ENCODE measurements at places on chromosomes 7 and 10.

- DNase-seq = no peak
Observed at GRCh38 chr10:127215866-127216265, 19.5 kb upstream of the INSYN2A start.

- no peak for DNase-seq
Observed at GRCh38 chr7:135769005-135769802, 20.6 kb upstream of the FAM180A start.

GRCh38 chr10:16386855-16387254 lies 50.0 kb upstream of the PTER start:
- no peak for DNase-seq

GRCh38 chr10:68318331-68319059 lies 13.4 kb upstream of the HNRNPH3 start:
- no peak for DNase-seq

GRCh38 chr10:131860806-131861440 lies 39.9 kb upstream of the PPP2R2D start:
- DNase-seq = no peak

- DNase-seq = no peak
Observed at GRCh38 chr7:35024298-35024697, 13.0 kb downstream of the DPY19L1 start.

- DNase-seq = no peak
Observed at GRCh38 chr10:112539340-112539739, 92.3 kb downstream of the VTI1A start.

DNA sequence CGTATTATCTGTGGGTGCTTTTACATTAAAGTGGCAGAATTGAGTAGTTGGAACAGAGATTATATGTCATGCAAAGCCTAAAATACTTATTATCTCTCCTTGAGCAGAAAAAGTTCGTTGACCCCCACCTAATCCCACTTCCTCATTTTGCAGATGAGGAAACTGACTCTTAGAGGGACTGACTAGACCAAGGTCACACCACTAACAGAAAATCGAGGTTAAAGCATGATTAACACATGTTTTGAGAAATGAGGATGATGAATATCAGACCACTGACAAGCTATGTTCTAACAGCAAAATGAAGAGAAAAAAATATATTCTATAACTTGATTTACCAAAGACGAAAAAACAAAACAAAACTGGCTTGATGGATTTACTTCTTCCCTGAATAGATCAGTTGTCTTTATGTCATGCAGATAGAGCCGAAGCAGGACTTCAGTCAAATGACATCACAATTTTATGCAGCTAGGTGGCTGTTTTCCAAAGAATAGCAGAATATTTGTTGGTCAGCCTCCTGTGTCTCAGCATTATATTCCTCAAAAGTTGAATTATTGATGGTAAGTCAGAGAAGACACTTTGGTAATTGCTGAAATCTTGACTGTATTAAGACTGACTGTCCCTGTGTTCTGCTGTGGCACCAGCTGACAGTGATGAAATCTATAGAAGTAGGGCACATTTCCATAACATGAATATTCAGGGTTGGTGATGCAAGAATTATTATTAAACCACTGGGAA lies 24.2 kb upstream of the SMIM30 start:
- DNase-seq = no peak

GRCh38 chr7:79420464-79420863 lies 33.0 kb downstream of the MAGI2 start:
- no peak for DNase-seq

GRCh38 chr10:69100136-69100872 lies 12.4 kb downstream of the SRGN start:
- DNase-seq = no peak

DNA sequence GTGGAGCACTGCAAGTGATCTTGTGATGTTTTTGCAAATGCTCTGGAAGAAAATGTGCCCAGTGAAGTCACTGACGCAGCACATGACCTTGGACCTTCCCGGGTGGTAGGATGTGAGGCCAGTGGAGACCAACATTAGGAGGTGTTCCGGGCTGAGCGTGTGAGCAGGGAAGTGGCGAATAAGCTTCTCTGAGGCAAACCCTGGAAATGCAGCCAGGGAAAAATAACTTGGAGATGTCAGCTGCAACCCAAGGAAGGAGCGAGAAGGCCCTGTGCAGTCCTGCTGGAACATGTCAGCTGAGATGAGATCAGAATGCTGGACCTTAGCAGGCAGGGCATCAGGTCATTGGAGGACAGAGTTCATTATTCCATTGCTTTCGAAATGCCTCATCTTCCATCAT lies 18.6 kb upstream of the SDK1 start:
- DNase-seq = no peak

DNA sequence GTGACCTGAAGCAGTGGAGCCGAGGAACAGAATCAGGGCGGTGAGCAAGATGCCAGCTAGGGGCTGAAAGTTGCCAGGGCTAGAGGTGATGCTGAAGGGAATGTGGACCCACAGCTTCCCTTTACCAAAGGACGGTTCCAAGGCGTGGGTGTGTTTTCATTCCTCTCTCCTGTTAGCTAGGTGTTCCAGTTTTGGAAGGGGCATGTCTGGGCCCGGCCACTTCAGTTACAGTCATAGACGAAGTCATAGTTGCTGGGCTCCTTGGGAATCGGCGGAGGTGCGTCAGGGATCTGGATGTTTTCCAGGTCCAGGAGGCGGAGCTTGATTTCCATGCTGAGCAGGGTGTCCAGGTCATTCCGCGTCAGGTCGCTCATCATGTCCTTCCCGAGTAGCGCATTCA lies 131.0 kb upstream of the AOAH start:
- no peak for DNase-seq

- no peak for DNase-seq
Observed at GRCh38 chr10:62726638-62727037, 77.9 kb upstream of the ADO start.

DNA sequence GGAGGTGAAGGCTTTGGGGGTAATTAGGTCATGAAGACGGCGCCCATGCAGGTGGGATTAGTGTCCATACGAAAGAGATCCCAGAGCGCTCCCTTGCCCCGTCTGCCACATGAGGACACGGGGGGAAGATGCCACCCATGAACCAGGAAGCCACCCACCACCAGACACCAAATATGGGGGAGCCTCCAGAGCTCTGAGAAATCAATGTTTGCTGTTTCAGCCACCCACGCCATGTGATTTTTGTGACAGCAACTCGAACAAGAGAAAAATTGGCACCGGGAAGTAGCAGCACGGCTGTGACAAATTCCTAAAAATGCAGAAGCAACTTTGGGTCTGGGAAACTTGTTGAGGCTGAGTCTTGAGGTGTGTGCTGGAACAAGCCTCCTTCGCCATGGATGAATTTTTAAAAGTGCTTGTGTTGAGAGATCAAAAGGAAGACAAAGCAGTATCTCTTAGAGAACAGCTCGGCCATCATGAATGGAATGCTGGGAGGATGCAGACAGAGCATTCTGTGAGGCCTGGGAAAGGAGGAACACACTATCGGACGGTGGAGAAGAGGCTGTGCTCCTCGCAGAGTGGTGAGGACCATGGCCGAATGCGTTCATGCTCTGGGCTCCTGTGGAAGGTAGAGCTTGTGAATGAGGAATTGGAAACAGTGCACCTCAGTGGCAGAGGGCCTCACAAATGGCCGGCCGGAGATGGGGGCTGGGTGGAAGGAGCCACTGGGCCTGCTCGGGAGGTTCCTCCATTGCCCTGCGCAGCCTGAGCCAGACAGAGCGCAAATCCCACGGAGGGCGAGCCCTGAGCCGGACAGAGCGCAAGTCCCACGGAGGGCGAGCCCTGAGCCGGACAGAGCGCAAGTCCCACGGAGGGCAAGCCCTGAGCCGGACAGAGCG lies 277.5 kb downstream of the PTPRN2 start:
- DNase-seq = no peak

GRCh38 chr10:4720463-4720862 lies 105.5 kb upstream of the AKR1E2 start:
- DNase-seq = no peak

Measured in T-helper 17 cell (primary cell).